ENCODE measurements at places on chromosomes 11 and 22.

DNA sequence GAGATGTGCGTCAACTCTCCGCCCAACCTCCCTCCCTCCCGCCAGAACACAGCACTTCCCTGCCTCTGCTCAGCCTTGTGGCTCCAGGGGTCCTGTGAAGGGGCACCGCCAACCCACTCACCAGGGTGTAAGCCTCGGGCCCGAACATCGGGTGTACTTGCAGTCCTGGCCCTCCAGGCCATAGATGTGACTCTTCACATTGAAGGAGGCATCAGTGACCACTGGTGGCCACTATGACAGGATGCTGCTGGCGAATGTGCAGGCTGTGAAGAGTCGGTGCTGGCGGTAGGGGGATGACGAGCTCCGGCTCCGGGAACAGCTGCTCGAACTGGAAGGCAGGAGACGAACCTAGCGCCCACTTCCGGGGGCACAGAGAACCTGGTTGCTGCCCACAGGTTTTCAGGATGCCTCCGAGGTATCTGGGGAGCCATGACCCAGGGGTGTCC is 97.4 kb downstream of the MED15 start:
- no peak for DNase-seq

GRCh38 chr22:29477723-29478318 is 2.2 kb upstream of the NEFH start:
- DNase-seq, result no peak

DNA sequence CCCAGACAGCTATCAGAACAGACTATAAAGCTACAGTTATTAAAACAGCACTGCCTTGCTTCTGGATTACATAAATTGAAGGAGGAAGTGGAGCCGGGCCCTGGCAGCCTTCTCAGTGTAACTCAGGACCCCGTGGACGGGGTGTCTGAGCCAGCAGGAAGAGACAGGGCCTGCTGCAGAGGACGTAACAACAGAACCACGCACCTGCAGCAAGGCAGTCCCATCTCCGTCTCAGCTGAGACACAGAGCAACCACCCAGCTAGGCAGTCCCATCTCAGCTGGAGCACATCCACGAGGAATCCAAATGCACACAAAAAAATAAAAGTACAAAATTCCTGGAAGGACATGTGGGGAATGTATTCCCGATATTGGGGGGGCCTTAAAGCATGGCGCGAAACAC is 17.1 kb upstream of the KRTAP5-6 start:
- DNase-seq, result no peak

DNA sequence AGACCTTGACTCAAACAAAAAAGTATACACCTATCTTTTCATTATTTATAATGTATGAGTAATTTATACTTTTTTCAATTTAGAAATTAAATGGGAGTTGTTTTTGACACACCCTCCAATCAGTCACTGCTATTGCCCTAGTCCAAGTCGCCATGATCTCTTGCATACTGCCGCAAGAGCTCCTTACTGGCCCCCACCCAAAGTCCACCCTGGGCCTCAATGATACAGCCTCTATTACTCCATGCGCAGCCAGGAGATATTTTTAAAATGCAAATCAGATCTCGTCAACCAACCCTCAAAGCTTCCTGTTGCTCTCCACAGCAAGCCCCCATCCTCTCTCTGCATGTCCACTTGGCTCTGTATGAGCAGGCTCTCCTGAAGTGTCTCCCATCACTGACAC is 12.8 kb upstream of the LMO1 start:
- no peak for DNase-seq

DNA sequence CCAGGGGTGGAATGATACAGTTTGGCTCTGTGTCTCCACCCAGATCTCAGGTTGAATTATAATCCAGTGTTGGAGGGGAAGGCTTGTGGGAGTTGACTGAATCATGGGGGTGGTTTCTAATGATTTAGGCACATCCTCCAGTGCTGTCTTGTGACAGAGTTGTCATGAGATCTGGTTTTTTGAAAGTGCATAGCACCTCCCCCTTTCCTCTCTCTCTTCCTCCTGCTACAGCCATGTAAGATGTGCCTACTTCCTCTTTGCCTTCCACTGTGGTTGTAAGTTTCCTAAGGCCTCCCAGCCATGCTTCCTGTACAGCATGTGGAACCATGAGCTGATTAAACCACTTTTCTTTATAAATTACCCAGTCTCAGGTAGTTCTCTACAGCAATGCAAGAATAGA is 45.1 kb downstream of the THAP12 start:
- DNase-seq, result no peak
